CD4-positive, alpha-beta T cell treated with Interleukin-12 subunit alpha and Interleukin-12 subunit beta, for 1 hour (primary cell): ENCODE measurements at places on chromosomes 7 and 10.

GRCh38 chr10:131795761-131796160 lies 105.0 kb upstream of the PPP2R2D start:
- no peak for DNase-seq

DNA sequence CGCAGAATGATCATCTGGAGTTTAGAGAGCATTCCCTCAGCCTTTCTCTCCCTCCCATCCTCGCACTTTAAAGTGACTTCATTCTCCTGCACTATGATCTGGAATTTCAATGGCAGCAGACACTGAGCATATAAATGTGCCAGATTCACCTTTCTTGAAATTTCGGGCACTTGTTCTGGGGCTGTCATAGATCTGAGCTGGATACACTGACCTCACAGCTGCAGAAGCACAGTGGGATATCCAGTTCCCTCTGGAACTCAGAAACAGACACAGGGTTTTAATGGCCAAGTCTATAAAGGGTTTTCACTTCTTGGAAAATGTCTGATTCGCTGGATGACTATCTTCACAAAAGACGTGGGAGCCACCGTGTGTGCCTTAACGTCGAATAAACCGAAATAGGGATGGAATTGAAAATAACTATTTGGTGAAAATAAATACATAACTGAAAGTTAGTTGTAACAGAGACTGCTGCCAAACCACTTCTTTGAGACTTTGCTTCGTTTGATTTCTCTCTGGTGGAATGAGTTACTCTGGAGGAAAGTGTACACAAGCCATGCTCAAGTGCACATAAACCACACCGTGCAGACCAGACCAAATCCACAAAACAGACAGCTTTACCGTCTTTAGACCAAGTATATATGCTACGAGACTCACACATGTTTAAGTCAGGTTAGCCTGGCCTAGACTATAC lies 126.1 kb downstream of the SVIL start:
- DNase-seq, result no peak

DNA sequence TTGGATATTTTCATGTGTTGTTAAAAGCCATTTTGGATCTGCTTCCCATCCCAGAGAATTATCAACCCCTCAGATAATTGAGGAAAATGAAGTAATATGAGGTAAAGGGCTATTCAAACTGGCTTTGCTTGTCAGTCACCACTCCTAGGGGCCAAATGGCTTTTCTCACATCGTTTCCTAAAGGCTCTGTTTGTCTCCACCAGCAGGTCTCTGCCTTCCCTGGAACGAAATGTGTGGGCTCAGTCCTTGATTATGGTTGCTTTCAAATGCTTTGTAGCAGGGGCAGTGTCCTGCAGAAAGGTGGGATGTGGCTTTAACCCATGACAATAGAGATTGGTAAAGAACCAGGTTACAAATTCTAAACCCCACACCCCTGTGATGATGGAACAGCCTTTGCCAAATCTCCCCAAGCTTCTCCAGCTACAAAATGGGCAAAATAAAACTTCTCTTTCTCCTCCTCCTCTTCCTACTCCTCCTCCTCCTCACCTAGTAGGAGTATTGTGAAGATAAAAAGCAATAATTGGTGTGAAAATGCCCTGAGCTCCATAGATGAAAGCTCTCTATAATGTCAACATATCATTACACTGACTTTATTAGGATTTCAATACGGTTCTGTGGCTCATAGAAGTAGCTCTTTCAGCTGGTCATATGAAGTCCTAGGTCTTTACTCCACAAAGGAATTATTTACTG lies 127.6 kb downstream of the CHN2 start:
- DNase-seq, result no peak

DNA sequence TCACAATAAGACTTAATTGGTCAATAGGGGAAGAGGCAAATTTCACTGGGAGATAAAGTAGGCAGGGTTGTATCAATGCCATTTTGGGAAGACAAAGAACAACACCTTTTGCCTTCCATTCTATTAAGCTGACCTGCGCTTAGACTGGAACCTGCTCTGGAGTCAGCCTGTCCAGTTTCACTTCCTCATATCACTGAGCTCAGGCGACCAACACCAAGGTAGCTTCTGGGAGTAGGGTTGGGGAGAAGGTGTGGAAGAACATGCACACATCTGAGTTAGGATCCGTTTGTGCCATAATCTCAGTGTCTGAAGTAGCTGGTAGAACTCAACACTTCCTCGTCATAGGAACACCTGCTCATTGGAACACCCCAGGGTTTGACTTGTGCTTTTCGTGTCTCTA lies 527.4 kb upstream of the IGFBP3 start:
- DNase-seq, result no peak

DNA sequence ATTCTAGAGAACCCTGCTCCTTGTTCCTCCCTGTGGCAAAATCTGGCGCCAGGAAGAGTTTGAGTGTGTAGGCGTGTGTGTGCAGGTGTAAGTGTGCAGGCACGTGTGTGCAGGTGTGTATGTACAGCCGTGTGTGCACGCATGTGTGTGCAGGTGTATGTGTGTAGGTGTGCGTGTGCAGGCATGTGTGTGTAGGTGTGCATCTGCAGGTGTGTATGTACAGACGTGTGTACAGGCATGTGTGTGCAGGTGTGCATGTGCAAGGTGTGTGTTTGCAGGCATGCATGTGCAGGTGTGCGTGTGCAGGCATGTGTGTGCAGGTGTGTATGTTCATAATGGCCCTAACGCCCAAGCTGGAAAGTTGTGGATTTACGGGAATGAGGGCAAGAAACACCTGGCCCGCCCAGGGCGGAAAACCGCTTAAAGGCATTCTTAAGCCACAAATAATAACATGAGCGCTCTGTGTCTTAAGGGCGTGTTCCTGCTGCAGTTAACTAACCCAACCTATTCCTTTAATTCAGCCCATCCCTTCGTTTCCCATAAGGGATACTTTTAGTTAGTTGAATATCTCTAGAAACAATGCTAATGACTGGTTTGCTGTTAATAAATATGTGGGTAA lies 34.1 kb downstream of the KCTD7 start:
- DNase-seq, result no peak

- no peak for DNase-seq
Observed at GRCh38 chr10:105149371-105149891, 508.3 kb downstream of the SORCS3 start.

DNA sequence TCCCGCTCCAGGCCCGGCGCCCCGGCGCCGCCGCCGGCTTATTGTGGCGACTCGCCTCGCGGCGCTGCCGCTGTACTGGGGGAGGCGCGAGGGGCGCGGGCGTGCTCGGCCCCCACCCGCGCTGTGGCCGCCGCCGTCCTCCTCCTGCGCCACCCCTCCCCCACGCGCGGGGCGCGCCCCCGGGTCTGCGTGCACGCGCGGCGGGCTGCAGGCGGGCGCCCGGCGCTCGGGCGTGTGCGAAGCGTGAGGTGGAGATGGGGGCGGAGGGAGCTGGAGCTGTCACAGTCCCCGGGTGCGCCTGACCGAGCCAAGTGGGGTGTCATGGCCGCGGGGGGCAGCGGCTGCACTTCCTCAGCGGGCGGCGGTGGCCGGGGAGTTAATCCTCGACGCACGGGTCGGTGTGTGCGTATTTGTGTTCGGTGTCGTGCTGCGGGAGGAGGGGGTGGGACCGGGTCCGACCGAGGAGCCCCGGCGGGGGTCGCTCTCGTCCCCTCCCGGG lies 672 bp downstream of the LCOR start:
- DNase-seq, result peak; percentile 91

DNA sequence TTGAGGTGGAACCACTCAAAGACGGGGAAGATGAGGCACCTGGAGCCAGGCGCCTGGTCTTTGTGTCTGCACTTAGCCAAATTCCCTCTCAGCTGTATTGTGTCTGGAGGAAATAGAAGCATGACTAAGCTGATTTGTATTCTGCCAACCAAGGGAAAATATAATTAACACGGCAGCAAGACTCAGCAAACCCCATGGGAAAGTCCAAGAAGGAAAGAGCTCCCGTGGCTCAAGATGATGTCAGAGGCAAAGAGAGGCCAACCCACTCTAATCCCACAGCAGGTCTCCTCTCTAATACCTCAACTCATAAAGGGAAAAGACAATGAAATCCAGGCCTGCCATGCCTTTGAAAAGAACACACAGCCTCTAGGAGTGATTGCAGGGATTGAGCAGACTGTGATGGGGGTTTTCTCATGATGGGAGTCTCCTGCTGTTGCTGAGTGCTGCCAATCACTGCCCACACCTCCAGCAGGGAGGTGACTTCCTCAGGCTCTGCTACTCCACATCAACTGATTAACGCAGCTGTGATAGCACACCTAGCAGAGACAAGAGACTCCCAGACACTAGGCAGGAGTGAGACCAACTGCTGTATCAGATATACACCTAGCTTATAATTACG lies 255.5 kb upstream of the C7orf33 start:
- no peak for DNase-seq

- DNase-seq, result peak; percentile 92
Observed at GRCh38 chr7:64313740-64314491, at the start of gene ZNF736. Gene ZNF736 (plus strand): TSS chr7:64313961. CDS start chr7:64314151, 190 bp downstream.

GRCh38 chr10:114694752-114695151 lies 36.7 kb upstream of the ABLIM1 start:
- peak; percentile 30 for DNase-seq

GRCh38 chr7:19322002-19322401 lies 176.8 kb upstream of the FERD3L start:
- DNase-seq, result no peak

- no peak for DNase-seq
Observed at GRCh38 chr10:131250454-131251145, 60.9 kb downstream of the TCERG1L start.

DNA sequence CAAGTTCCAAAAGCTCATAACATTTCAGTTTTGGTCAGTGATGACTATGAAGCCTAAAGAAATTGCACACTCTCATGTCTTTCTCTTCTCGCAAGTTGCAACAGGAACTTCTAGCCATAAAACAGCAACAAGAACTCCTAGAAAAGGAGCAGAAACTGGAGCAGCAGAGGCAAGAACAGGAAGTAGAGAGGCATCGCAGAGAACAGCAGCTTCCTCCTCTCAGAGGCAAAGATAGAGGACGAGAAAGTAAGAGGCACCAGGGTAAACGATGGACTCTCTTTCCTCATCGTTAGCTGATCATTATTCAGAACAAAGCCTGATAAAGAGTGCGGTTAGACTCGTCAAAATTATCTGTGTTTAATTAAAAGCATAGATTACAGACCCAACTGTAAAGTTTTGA lies 94.7 kb downstream of the HDAC9 start:
- DNase-seq, result no peak
